ENCODE measurements at places on chromosomes 12 and 14.

DNA sequence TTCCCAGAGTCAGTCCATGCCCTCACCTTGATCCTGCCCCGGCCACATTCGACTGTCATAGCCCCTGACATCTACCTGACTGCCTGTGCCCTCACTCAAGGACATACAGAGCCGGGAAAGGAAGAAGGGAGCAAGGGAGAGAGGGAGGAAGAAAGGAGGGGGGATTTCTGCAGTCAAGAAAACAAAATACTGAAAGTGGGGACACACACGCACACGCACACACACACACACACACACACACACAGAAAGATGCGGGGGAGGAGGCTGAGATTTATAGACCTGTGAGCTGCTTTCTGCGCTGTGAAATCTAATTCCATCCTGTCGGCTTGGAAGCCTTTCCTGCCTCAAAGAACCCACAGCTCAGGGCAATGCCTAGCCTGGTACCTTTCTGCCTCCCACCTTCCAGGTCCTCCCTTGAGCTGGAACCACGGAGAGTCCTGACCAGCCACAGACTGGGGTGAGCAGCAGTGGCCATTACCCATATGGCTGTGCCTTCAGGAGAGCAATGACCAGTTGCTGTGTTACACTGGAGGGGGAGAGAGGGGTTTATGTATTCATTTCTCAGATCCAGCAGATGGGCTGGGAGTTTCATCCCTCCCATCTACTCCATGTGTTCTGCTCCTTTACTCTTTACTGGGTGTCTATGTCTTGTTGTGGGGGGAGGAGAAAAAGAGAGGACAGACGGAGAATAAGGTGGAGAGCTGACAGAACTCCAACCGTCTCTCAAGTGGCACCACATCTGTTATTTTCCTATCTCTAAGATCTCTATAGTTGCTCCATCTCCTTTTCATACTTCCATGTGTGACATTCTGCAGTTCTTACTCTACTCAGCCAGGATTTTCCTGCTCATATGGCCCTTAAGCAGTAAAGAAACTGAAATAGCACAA, 12.9 kb downstream of the C14orf93 start:
- no peak for DNase-seq

- DNase-seq = peak; percentile 22
These were observed 87.8 kb upstream of the DYNC1H1 start for GRCh38 chr14:101876555-101876938.

- no peak for DNase-seq
These were observed 212.9 kb downstream of the PAX9 start for GRCh38 chr14:36874396-36875138.

GRCh38 chr14:95814363-95815225, 62.0 kb upstream of the TUNAR start:
- no peak for DNase-seq

- no peak for DNase-seq
These were observed 223.6 kb upstream of the SOX5 start for GRCh38 chr12:24173067-24173466.

DNA sequence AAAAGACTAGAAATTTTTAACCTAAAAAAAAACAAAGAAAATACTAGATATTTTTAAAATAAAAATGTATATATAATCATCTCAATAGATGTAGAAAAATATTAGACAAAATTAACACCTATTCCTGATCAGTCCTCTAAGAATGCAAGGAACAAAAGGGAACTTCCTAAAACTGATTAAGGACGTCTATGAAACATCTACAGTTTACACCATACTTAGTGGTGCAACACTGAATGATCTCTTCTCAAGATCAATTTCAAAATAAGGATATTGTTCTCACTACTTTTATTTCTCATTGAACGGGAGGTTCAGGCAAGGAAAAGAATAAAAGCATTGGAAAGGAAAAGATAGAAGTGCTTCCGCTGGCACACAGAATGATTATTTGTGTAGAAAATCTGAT, 16.0 kb downstream of the OLR1 start:
- DNase-seq = no peak

DNA sequence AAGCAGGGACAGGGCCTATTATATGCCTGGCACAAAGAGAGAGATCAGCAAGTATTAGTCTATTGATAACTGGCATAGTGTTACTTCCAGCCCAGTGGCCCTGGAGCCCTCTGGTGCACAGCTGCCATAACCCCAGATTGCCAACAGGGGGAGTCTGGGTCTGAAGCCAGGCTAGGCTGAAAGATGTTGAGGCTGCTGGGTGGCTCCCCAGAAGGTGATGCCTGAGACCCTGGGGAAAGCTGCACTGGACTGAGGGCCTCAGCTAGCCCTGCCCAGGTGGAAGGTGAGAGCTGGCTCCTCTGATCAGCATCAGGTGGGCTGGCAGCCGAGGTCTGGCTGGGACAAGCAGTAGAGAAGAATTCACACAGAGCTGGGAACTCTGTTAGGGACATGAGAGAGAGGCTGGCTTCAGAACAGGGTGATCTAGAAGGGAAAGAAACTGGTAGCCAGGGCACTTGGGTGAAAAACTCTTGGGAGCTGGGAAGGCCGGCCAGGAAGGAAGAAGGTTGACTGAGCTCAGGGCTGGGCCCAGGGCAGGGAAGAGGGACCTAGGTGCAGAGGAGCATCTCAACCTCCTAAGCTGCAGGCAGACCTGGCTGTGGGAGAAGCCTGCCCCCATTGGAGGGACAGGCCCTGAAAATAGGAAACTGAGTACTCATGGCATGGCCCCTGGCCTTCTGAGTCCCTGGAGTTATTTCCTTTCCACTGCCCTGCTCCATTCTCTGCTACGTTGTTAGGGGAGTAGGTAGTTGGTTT, 3.9 kb downstream of the GZMH start:
- no peak for DNase-seq

DNA sequence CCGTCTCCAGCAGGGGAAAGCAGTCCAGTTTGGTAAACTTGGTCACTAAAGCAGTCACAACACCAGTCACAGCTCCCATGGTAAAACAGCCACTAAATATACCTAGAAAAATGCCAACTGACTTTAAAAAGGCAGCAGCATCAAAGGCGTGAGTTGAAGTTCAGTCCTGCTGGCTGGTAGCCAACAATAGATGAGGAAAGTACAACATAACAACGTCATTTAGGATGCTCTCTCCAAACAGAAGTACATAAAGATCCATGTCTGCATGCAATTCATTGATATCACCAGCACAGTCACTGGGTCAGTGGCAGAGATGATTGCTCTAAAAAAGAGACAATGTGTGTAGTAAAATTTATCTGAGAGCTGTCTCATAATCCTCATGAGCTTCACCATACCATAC, 59.3 kb upstream of the TMPO start:
- no peak for DNase-seq

DNA sequence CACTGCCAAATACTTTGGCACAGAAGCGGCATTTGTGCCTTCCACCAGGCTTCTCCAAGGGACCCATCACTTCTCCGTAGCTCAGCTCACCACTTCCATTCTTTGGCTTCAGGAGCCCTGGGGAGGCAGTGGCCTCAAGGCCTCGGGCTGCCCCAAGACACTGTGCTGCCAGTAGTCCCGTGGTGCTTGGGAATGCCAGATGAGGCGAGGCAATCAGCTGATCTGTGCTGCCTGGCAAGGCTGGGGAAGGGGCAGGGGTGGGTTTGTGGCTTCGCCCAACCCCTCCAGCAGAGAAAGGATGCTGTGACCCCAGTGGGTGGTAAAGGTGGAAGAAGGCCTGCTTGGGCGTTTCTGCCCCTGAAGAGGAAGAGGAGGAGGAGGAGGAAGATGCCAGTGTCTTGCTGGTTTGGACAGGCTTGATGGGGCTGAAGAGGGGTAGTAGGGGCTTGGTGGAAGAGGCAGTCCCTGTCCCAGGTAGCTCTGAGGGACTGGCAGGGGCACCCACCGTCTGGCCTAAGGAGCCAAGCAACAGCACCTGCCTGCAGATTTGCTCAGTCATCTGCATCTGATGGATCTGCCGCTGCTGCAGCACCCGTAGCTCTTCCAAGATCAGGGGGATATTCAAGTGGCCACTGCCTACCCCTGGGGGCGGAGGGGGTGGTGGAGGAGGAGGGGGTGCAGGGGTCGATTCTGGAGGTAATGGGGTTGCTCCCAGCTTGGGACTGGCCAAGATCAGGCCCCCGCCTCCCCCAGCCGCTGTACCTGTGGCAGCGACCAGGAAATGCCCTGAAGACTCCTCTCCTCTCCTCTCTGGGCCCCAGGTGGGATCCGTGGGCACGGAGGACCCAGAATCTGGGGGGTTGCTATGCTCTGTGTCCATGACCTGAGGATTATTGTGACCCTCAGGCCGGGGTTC, 1.3 kb downstream of the SALL2 start:
- no peak for DNase-seq

GRCh38 chr12:127174881-127175280, 1092.1 kb upstream of the TMEM132C start:
- no peak for DNase-seq

DNA sequence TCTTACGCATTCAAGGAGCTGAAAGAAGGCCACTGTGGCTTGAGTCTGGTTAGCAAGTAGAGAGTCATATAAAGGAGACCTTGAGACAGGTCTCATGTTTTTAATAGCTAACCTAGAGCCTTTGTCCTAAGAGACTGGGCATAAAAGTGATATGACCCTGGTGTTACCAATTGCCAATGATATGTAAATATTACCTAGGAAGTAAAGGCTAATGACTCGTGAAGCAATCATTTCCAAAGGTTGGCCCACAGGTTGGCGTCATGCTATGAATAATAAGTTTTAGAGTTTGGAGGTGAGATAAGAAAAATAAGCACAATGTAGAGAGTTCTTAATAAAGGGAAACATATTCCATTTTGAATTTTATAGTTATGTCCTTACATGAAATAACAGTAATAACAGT, 116.6 kb upstream of the PLEKHA5 start:
- no peak for DNase-seq

DNA sequence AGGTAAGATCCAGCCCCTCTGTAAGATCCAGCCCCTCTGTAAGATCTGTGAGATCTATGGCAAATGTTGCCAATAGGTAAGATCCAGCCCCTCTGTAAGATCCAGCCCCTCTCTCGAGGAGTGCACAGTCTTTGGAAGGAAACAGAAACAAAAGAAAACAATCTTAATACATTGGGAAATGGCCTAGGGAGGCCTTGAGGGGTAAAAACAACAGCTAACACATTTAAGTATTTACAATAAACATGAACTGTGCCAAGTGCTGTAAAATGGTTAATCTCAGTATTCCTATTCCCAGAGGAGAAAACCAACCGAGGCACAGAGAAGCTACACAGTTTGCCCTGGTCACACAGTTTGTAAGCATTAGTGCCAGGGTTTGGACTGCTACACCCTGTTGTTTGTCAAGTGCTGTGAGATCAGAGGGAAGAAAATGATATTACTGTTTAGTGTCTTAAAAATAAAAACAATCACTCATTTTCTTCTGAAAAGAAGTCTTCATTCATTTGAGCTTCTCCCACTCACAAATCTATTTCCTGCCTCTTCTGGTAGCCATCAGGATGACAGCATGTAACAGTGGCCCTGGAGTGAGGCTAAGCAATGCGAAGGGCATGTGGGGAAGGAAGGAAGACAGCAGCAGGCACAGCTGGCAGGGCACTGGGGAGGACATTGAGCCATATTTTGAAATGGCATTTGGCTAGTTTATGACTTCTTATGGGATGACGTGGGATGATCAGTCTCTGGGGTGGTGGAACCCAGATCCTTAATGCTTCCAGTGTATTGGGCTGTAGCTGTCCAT, 118.7 kb upstream of the PTPRQ start:
- DNase-seq = no peak

DNA sequence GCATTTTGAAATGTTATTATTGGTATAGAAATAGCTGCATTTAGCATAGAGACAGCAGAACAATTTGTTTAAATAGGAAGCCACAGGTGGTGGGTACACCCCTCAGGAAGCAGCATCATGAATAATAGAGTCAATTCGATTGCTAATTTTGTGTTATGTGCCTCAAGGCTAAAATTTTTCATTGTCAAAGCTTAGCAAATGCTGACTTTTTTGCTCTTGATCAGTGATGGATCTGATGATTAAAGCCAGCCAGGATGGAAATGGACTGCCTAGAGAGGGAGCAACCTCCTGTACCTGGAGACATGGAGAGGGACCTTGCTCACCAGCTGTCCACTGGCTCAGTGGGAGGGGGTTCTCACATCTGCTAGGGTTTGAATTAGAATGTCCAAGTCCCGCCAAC, 4.5 kb upstream of the KRT8 start:
- no peak for DNase-seq
